Endodermal cell (in vitro differentiated cells): ENCODE measurements at places on chromosomes 7 and 10. TPM values are rescaled to one million over a fixed set of nuclear protein-coding genes. Genes with fewer than 3 reads are reported as not detected.

The AKR1B15 gene
- total RNA-seq = not detected in 3 replicates

The TMEM178B gene
- total RNA-seq = 1.7 to 3.0 TPM (median 1.8 TPM) in 3 replicates

The ENTPD1 gene
- 2.0 to 3.9 TPM (median 2.7 TPM) in 3 replicates for total RNA-seq

The PNLIP gene
- total RNA-seq = not detected in 2 replicates

The MRPS33 gene
- 56.4 and 60.2 TPM in 2 replicates for total RNA-seq

The NKX2-3 gene
- 0.14 TPM in 1 of 2 replicates, not detected in the other for total RNA-seq

The FFAR4 gene
- total RNA-seq = not detected in 3 replicates

The SLC39A12 gene
- not detected in 2 replicates for total RNA-seq

The TMEM184A gene
- total RNA-seq = 4.5 and 5.1 TPM in 2 replicates

DNA sequence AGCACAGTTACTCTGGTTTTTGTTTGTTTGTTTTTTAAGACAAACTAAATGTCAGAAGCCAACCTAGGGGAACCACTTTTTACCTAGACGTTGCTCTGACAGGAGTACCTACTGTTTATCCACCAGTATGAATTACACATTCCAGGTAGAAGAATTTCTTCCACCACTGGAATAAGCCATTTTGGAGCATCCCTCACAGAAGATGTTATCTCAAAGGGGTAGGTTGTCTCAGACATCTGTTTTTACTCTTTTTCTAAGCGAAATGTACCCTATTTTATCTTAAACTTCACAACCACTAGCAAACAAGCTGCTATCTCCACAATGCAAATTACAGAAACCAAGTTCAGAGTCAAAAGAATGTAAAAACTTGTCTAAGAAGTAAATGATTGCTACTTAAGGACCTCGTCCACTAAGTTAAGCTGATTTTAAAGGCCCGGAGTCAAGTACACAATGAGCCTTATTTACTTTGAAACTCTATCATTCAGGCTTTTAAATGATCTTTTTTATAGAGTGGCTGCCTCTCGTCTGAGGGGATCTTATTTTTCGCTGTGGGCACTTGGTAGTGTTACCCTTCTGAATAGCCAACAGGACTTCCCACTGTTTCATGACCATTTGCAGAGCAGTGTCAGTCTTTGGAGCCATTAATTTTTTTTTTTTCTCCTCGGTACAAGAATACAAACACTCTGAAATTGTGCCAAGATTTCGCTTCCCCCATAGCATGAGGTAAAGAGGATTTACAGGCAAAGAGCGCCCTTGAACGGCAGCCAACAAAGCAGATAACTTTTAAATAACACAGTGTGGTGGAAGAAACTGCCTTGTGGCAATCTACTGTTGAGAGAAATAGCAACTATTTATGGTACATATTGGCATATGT is 15.7 kb upstream of the ARMC3 start:
- no peaks in the 10 kb centered on the region for H3K27me3 ChIP-seq
- no peaks in the 10 kb centered on the region for H3K4me1 ChIP-seq
- DNase-seq = no peak
- no peaks in the 10 kb centered on the region for H3K36me3 ChIP-seq
- H3K4me3 ChIP-seq = no peak overlapping the region

GRCh38 chr7:78434281-78434680 is 635.7 kb downstream of the PHTF2 start:
- H3K27ac ChIP-seq = no peak overlapping the region
- H3K36me3 ChIP-seq = no peaks in the 10 kb centered on the region
- H3K4me3 ChIP-seq = no peak overlapping the region
- no peaks in the 10 kb centered on the region for H3K4me1 ChIP-seq
- H3K27me3 ChIP-seq = no peaks in the 10 kb centered on the region
- DNase-seq = no peak

DNA sequence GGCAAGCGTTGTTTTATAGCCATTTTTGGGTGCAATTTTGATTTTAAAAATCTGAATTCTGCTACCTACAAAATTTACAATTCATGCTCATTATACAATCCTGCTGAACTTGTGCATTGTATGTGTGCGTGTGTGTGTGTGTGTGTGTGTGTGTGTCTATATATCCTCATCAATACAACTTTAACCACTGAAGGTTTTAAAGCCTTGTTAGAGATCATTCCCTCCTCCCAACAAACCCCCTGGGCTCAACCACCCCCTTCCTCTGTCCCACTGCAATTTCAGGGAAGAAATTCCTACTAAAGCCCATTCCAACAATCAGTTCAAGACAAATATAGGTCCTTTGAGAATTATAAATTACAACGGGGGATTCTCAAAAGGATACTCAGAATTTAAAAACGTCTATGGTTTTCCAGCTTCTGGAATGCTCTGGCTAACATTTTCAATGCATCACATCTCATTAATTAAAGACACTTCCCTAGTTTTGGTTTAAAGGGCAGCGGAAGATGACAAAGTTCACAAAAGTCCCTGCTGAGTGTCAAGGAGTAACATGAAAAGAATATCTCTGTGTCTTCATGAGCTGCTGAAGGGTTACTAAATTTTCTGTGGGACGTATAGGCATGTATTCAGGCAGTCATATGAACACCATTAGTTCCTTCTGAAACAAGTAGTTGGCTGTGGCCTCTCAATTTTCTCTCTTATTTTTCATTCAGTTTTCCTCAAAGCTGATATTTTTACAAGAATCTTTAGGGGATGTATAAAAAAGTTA is 889 bp upstream of the SEMA3A start:
- no peak for DNase-seq
- H3K4me1 ChIP-seq = peaks cover 6% of the 10 kb centered on the region
- no peaks in the 10 kb centered on the region for H3K27me3 ChIP-seq
- no peaks in the 10 kb centered on the region for H3K36me3 ChIP-seq

DNA sequence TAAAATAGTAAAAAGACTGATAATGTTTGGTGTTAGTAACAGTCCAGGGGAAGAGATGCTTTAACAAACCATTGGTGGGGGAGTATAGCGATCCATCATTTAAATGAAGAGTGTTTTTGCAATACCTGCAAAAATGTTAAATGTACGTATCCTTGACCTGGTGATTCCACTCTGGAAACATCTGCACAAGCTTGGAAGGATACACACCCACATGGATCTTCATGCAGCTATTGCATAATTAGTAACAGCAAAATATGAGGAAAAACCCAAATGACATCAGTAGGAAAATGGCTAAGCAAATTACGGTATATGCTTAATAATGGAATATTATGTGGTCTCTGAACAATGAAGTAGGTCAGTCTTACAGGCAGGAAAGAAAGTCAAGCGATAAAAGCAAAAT is 20.5 kb downstream of the WNT2 start:
- H3K4me1 ChIP-seq = no peaks in the 10 kb centered on the region
- H3K27me3 ChIP-seq = no peaks in the 10 kb centered on the region
- H3K36me3 ChIP-seq = no peaks in the 10 kb centered on the region
- no peak overlapping the region for H3K27ac ChIP-seq
- no peak overlapping the region for H3K4me3 ChIP-seq

GRCh38 chr10:21144047-21144446 is 246.9 kb upstream of the NEBL start:
- H3K4me1 ChIP-seq = no peaks in the 10 kb centered on the region
- H3K36me3 ChIP-seq = no peaks in the 10 kb centered on the region
- no peak overlapping the region for H3K4me3 ChIP-seq
- no peaks in the 10 kb centered on the region for H3K27me3 ChIP-seq

DNA sequence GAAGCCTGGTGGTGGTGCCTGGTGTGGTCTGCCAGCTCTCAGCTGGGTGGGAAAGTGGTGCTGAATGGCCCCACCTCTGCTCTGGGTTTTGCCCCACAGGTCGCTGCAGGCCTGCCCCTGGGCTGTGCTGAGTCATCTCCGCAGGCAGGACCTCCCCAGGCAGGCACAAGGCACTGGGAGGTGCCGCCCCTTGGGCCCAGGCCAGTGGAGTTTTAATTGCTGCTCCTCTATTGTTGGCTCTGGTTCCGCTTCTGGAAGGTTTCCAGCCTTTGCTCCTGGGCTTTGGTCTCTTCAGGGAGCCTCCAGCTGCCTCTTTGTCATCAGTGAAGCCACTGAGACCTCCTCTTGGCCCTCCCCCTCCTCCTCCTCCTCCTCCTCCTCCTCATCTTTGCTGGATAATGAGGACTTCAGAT is 180.3 kb upstream of the GRB10 start:
- peak; percentile 63 for DNase-seq
- H3K27ac ChIP-seq = no peak overlapping the region

DNA sequence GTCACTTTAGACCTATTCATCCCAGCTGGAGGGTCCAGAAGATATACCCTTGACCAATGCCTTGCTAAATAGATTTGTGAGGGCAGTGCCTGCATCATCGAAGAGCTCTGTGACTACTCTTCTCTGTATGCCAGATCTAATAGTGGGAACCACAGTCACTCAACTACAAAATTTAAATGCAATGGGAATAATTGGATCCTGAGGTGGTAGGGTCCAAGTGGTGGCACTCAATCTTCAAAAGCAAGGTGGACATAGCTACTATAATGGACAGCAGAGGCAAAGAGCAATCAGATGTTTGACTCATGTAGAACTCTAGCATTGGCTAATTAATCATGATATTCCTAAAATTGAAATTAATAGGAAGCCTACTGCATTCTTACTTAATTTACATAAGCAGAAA is 554.3 kb upstream of the GRM3 start:
- H3K4me1 ChIP-seq = no peaks in the 10 kb centered on the region
- no peaks in the 10 kb centered on the region for H3K36me3 ChIP-seq
- no peak for DNase-seq

- no peak overlapping the region for H3K27ac ChIP-seq
- H3K27me3 ChIP-seq = no peaks in the 10 kb centered on the region
- no peaks in the 10 kb centered on the region for H3K36me3 ChIP-seq
- H3K4me3 ChIP-seq = no peak overlapping the region
- DNase-seq = no peak
Measured at GRCh38 chr10:22723783-22724182, 9.4 kb upstream of the PIP4K2A start.

- no peak for DNase-seq
- no peaks in the 10 kb centered on the region for H3K27me3 ChIP-seq
- no peak overlapping the region for H3K27ac ChIP-seq
- no peaks in the 10 kb centered on the region for H3K36me3 ChIP-seq
Measured at GRCh38 chr7:67618556-67619162, 622.0 kb downstream of the TYW1 start.

GRCh38 chr10:126842836-126843235 is 62.4 kb upstream of the DOCK1 start:
- H3K4me3 ChIP-seq = no peak overlapping the region
- H3K4me1 ChIP-seq = peaks cover 10% of the 10 kb centered on the region
- no peaks in the 10 kb centered on the region for H3K27me3 ChIP-seq
- no peak overlapping the region for H3K27ac ChIP-seq
- DNase-seq = peak; percentile 70

DNA sequence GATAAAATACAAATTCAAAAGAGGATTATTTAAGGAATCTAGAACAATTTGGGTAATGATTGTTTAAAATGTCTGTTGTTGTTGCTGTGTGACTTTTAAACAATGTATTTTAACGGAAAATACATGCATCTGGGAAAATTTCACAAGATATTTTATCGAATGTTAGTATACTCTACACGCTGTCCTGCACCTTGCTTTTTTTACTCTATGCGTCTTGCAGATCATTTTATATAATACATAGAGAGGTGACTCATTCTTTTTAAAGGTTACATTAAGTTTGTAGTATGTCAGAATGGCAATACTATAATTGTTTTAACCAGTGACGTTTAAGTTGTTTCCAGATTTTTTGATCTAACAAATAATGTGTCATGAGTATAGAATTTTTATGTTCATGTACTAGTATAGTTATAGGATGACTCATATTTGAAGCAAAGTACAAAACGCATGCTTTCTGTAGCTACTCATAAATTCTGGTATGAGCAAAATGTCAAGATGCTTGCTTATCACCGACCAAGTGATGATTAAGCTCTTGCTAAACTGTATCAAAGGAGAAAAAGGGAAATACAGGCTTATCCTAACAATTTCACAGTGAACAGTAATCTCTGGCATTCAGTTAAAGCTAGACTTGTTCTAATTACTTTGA is 4.9 kb downstream of the DKK1 start:
- H3K4me3 ChIP-seq = no peak overlapping the region
- no peak overlapping the region for H3K27ac ChIP-seq
- peaks cover 20% of the 10 kb centered on the region for H3K27me3 ChIP-seq
- no peaks in the 10 kb centered on the region for H3K4me1 ChIP-seq
- peaks cover 18% of the 10 kb centered on the region for H3K36me3 ChIP-seq

DNA sequence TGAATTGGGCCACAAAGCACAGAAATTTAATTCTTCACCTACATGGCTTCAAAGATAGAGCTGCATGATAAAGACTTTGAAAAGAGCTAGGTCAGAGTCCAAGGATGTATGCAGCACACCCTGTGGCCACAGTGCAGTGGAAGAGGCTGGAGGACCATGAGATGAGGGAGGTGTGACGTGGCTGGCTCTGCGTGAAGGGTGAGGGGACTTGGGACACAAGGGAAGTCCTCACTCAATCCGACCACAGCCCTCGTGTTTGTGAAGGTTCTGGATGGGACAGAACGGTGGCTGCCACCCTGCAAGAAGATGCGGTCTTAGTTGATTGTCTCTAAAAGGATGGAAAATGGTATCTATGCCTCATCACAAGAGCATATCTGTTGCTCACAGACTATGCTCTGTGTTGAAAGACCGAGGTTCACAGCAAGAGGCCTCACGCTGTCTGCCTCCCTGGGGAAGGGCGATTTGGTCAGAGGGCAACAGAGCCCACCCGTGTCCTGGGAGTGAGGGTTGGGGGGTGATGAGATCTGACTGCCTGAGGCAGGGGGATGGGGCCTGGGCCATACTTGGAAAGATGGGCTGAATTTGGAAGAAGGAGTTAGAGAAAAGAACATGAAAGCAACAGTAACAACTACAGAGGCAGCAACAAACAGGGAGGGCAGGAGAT is 174.4 kb upstream of the SHH start:
- no peaks in the 10 kb centered on the region for H3K36me3 ChIP-seq
- no peak overlapping the region for H3K27ac ChIP-seq
- DNase-seq = peak; percentile 16
- H3K27me3 ChIP-seq = no peaks in the 10 kb centered on the region
- H3K4me1 ChIP-seq = no peaks in the 10 kb centered on the region
